NCI-H1436 treated with DMSO at 0.1 percent for 48 hours (cell line): ENCODE measurements at places on chromosomes 5 and 9.

GRCh38 chr5:2029206-2029605 lies 146.5 kb upstream of the IRX4 start:
- no peak for DNase-seq

DNA sequence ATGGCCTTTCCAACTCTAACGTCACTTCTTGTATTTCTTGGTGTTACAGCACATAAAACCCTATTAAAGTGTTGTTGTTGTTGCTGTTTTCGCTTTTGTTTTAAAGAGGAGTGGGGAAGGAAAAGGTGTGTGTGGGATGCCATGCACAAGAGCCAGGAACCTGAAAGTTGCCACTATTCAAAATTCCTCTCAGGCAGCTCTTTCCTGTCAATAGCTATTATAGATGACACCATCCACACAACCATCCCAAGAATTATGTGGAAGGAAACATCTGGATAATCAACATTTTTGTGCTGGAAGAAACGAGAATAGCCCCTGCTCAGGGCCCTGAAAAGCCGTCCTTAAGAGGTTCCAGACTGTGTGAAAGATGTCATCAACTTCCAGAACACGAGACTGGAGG lies 79.3 kb downstream of the SHB start:
- DNase-seq = no peak

DNA sequence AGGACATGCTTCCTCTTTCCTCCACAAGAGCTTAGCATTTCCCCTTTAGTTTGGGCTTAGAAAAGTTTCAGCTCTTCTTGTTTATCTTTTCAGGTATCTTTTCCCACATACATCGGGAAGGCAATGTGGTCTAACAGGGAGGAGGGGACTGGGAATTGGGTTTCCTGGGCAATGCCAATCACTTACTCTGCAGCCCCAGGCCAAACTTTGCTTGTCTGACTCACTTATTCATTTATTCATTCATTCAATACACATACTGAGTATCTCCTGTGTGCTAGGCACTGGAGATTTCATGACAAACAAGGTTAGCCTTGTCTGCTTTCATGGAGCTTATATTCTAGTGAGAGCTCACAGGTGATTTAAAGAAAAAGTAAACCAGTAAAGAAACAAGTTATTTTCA lies 10.7 kb upstream of the POU4F3 start:
- no peak for DNase-seq

- no peak for DNase-seq
Measured at GRCh38 chr5:134432174-134432573, 20.5 kb upstream of the CDKN2AIPNL start.

GRCh38 chr5:79697222-79698170 lies 7.9 kb downstream of the CMYA5 start:
- no peak for DNase-seq

GRCh38 chr9:117164512-117164911 lies 250.3 kb downstream of the ASTN2 start:
- no peak for DNase-seq

DNA sequence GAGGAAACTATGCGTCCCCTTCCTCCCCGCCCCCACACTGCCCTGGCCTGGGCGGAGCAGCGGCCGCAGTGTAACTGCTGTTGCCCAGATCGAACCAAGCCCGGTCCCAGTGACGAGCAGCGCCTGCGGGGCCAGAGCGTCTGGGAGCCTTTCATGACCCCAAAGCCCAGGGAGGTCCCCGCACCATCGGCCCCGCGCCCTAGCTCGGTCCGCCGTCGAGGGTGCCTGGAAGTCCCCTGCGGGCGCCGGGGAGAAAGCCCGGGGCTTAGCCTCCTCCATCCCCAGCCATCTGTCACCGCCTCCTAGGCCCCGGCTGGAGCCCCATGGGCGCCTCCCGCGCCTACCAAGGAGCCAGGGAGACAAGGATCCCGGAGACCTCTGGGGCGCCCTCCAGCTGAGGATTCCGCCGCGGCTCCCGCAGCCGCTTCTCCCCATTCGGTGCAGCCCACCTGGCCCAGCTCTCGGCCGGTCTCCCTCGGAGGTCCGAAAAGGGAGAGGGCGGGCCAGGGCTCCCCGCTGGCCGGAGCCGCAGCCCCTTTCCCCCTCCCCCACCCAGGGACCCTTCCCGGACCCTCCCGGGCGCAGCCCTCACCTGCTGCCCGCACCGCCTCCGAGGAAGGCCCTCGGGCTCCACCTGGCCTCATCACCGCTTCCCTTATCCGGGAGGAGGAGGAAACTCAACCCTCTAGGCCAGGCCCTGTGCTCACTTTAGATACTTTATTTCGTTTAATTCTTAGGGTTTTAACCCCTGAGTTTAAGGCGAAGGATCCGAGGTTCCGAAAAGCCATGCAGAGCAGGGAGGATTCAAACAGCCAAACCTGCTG lies 45.6 kb downstream of the APTX start:
- DNase-seq = no peak

- no peak for DNase-seq
Measured at GRCh38 chr5:139295346-139296057, 2.0 kb downstream of the MATR3 start.

- peak; percentile 28 for DNase-seq
Measured at GRCh38 chr5:140690941-140691924, at the start of the genes HARS1 and HARS2. Gene HARS1, minus strand, starts transcription at chr5:140691370. Its CDS starts 66 bp downstream, at chr5:140691304. Gene HARS2, plus strand, starts transcription at chr5:140691455. Its CDS starts 194 bp downstream, at chr5:140691649.

DNA sequence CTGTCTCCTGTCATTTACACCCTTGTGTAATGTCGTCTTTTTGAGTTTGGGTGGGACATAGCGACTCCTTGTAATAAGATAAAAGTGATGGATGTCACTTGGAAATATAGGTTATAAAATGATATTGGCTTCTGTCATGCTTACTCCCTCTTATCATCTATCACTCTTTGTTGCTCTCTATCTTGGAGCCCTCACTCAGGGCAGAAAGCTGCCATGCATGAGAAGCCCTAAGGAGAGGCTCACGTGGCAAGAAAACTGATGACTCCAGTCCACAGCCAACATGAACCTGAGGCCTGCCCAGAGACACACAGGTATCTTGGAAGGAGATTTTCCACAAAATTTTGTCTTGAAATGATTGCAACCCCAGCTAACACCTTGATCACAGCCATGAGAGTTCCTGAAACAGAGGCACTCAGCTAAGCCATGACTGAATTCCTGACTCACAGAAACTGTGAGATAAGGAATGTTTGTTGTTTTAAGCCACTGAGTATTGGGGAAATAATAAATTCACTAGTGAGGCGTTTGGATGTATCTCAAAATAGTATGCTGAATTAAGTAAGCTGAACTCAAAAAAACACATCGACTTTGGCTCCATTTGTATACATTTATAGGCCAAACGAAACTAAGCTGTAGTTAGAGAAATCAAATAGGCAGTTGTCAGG lies 216.7 kb downstream of the CDH18 start:
- no peak for DNase-seq

DNA sequence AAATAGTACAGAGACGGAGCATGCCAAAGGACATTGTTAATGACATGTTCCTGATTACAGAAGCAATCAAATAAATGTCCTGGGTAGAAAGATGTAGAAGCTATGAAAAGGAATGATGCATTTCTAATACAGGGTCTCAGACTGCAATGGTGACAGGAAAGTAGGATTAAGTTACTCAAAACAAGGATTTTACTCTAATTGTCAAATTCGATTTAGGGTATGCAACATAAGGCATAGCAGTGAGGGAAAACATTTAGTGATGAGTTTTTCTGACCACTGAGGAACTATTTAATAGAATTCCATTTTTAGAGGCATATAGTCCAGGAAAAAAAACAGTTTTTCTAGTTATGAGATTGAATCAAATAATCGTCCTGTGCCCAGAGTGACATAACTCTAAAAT lies 715.1 kb upstream of the ACO1 start:
- DNase-seq = no peak

- no peak for DNase-seq
Measured at GRCh38 chr5:7250611-7251010, 145.3 kb upstream of the ADCY2 start.

DNA sequence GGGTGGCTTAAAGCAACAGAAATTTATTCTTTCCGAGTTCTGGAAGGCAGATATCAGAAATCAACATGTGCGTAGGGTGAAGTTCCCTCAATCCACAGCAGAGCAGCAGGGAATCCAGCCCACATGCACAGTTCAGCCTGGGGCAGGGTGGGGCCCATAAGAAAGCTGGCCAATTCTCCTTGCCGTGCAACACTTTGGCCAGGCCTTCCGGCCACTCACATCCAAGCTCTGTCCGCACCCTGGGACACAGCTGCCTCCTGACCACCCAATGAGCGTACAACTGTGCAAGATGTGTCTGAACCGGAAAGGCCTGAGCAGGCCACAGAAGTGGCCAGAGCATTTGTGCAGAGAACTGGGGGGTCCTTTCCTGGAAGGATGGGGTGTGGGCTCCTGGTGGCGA lies 274.9 kb downstream of the GADD45G start:
- no peak for DNase-seq

DNA sequence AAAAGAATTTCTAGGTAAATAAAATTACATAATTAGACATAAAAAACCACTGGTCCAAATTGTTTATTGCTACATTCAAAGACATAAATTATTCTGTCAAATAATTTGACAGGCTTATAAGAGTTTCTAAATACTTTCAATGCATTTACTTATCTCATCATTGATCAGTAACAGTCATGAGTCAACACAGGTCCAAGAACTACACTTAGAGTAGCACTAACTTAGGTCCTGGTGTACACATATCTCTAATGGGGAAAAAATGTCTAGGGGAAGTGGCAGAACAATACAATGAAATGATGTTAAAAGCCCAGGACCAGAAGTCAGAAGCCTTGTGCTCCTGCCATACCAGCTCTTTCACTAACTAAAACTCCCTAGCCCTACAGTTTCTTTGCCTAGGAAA lies 96.5 kb upstream of the SLCO6A1 start:
- DNase-seq = no peak

- DNase-seq = no peak
Measured at GRCh38 chr5:41270423-41271251, 57.3 kb upstream of the C6 start.

DNA sequence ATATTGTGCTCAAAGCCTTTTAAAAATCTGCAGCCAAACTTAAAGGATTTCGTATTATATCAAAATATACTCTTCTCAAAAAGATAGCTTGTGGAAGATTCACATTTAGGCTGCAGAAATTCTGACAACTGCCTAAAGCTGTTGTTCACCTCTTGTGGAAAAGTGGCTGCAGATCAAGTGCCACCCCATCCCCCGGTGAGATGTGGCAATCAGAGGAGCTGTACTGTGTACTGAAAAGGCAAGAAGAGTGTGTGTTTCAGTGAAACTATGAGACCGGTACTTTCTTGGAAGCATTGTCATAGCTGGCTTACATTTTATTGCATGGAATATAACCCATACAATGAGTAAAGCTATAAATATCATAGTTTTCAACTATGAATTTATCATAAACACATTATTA lies 64.3 kb downstream of the CDH18 start:
- no peak for DNase-seq

- DNase-seq = no peak
Measured at GRCh38 chr9:77807281-77807683, 159.2 kb upstream of the GNA14 start.

GRCh38 chr9:27379311-27380251 lies 82.6 kb upstream of the EQTN start:
- no peak for DNase-seq

DNA sequence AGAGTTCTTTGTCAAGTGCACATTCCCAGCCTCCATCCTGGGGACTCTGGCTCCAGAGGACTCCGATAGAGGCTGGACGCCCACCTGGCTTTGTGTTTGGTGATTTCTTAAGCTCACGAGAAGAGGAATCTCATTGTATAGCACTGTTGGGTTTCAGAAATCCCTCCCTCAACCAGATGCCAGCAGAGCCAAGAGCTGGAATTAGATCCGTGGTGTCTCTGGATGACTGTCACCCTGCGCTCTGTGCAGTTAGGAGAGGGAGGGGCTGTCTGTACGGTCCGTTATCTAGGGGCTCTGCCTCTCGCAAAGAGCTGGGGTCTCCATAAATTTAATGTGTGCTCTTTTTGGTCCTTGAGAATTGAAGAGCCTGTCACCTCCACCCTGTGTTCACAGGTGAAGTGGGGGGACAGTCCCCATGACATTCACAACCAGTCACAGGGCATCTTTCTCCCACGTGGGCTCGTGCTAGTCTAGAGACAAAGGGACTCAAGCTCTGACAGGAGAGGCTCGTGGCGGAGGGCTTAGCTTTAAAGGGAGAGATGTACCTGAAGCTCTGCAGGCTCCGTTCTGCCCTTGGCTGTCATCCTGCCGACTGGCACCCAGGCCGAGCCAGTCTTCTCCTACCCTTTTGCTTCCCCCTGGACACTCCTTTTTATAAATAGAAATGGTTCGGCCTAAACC lies 41.4 kb downstream of the FAM78A start:
- no peak for DNase-seq

- DNase-seq = no peak
Measured at GRCh38 chr5:92923885-92924284, 657.1 kb downstream of the NR2F1-AS1 start.
